ENCODE measurements at places on chromosomes 12 and 14. TPM values are rescaled to one million over a fixed set of nuclear protein-coding genes. Genes with fewer than 3 reads are reported as not detected.

GRCh38 chr12:29023436-29024076, 125.5 kb upstream of the FAR2 start:
- no peak for DNase-seq
- H3K27ac ChIP-seq: no peak overlapping the region
- H3K4me1 ChIP-seq: no peaks in the 10 kb centered on the region
- H3K27me3 ChIP-seq: no peaks in the 10 kb centered on the region

FAM181A gene
- total RNA-seq: not detected

DNA sequence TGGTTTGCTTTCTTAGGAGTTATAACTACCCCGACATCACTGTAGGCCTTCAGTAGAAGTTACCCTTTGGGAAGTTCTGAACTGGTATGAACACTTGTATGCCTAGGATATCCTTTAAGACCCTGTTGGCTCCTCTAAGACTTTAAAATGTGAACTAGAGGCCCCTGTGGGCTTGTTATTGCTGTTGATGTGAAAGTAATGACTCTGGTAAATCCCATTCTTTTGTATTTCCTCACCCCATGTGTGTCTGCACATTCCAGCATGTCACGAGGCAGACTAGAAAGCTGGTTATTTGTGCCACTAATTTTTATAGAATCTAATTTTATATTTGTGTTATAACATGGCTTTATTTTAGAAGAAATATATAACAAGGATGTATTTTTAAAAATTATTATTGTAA, 48.9 kb downstream of the SERPINA10 start:
- peaks cover 15% of the 10 kb centered on the region for H3K27me3 ChIP-seq
- H3K4me1 ChIP-seq: no peaks in the 10 kb centered on the region
- no peaks in the 10 kb centered on the region for H3K36me3 ChIP-seq
- no peak overlapping the region for H3K27ac ChIP-seq
- no peak for DNase-seq
- H3K4me3 ChIP-seq: no peak overlapping the region

GRCh38 chr12:132584429-132584828, 26.0 kb downstream of the LRCOL1 start:
- no peak overlapping the region for H3K27ac ChIP-seq
- no peak overlapping the region for H3K4me3 ChIP-seq
- H3K27me3 ChIP-seq: no peaks in the 10 kb centered on the region
- no peak for DNase-seq

- no peak overlapping the region for H3K27ac ChIP-seq
- H3K27me3 ChIP-seq: no peaks in the 10 kb centered on the region
- H3K4me3 ChIP-seq: no peak overlapping the region
- no peak for DNase-seq
- H3K4me1 ChIP-seq: peaks cover 4% of the 10 kb centered on the region
Observed at GRCh38 chr14:34723867-34724266, 9.5 kb upstream of the CFL2 start.

DNA sequence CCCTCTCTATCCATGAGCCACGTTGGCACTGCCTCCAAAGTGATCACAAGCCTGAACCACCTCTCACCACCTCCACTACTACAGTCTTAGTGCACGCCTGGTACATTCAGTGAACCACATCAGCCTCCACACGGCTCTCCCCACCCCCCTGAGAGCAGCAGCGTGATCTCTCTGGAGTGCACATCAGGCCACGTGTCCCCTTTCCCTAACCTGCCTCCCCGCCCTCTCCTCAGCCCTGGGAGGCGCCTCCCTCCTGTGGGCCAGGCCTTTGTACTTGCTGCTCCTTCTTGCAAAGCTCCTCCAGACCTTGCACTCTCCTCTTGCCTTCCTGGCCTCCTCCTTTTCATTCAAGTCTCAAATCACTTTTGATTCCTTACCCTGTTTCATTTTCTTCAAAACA, 49.8 kb downstream of the SLC6A12 start:
- peaks cover 4% of the 10 kb centered on the region for H3K27me3 ChIP-seq
- no peak overlapping the region for H3K4me3 ChIP-seq
- H3K27ac ChIP-seq: no peak overlapping the region
- DNase-seq: no peak
- H3K4me1 ChIP-seq: no peaks in the 10 kb centered on the region

- no peaks in the 10 kb centered on the region for H3K36me3 ChIP-seq
- H3K4me3 ChIP-seq: no peak overlapping the region
- H3K4me1 ChIP-seq: peaks cover 12% of the 10 kb centered on the region
- H3K27ac ChIP-seq: no peak overlapping the region
Observed at GRCh38 chr14:69605738-69606137, 5.7 kb upstream of the SUSD6 start.

- DNase-seq: no peak
- no peaks in the 10 kb centered on the region for H3K36me3 ChIP-seq
- H3K4me3 ChIP-seq: peak overlapping the region; percentile 15
Observed at GRCh38 chr14:89620436-89620835, 203.4 kb upstream of the FOXN3 start.

DNA sequence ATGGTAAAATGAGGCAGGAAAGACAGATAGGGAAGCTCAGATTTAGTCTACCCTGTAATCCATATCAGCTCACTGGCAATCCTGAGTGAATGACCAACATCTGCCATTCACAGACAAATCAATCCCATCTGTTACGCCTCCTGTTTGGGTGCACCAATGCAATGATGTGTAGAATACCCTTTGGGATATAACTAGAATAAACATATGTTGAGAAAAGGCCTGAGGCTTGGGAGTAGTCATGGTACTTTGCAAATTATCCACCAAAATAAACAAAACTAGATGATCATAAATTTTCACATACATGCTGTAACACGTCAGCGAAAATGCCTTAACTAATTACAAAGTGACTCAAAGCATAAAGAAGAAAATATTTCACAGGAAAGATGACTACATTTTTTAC, 78.8 kb downstream of the KCNC2 start:
- H3K4me3 ChIP-seq: no peak overlapping the region
- no peaks in the 10 kb centered on the region for H3K36me3 ChIP-seq
- no peak overlapping the region for H3K27ac ChIP-seq

ANO4 gene
- total RNA-seq: not detected

IL26 gene
- not detected for total RNA-seq

DNA sequence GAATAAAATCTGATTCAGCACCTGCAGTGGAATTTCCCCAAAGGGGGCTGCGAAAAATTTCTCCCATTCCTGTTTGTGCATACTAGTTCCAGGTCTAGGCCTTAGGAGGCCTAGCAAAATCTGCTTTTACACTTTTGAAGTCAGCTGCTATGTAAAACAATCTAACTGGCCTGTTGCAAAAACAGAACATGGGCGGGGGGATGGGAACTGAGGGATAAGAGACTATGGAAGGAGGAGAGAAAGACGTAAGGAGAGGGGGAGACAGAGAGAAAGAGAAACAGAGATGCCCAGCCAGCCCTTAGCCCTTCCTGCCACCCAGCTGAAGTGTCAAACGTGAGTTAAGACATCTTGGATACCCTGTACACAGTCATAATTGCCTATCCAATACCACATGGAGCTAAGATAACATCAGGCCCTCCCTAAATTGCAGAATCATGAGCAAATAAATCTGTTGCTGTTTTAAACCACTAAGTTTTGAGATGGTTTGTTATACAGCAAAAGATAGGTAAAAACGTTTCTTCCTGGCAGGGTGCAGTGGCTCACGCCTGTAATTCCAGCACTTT, 45.6 kb downstream of the SPTLC2 start:
- no peak overlapping the region for H3K4me3 ChIP-seq
- H3K4me1 ChIP-seq: peaks cover 3% of the 10 kb centered on the region
- no peak for DNase-seq
- no peaks in the 10 kb centered on the region for H3K27me3 ChIP-seq
- H3K27ac ChIP-seq: peak overlapping the region; percentile 7
- H3K36me3 ChIP-seq: peaks cover 67% of the 10 kb centered on the region

GRCh38 chr12:13425766-13426165, 229.2 kb downstream of the EMP1 start:
- H3K27me3 ChIP-seq: no peaks in the 10 kb centered on the region
- no peak overlapping the region for H3K27ac ChIP-seq
- no peak for DNase-seq
- no peaks in the 10 kb centered on the region for H3K36me3 ChIP-seq
- H3K4me1 ChIP-seq: no peaks in the 10 kb centered on the region
- no peak overlapping the region for H3K4me3 ChIP-seq

GRCh38 chr12:28237423-28237822, 47.2 kb downstream of the CCDC91 start:
- H3K27me3 ChIP-seq: no peaks in the 10 kb centered on the region
- DNase-seq: no peak
- H3K4me1 ChIP-seq: peaks cover 12% of the 10 kb centered on the region
- no peak overlapping the region for H3K4me3 ChIP-seq
- H3K36me3 ChIP-seq: peaks cover 6% of the 10 kb centered on the region
- no peak overlapping the region for H3K27ac ChIP-seq

GRCh38 chr14:73339846-73340595, 102.7 kb downstream of the PAPLN start:
- H3K4me3 ChIP-seq: no peak overlapping the region
- no peak for DNase-seq
- H3K36me3 ChIP-seq: peaks cover 19% of the 10 kb centered on the region
- H3K27me3 ChIP-seq: no peaks in the 10 kb centered on the region
- H3K27ac ChIP-seq: no peak overlapping the region
- H3K4me1 ChIP-seq: no peaks in the 10 kb centered on the region

- peaks cover 75% of the 10 kb centered on the region for H3K36me3 ChIP-seq
- H3K27ac ChIP-seq: no peak overlapping the region
- no peaks in the 10 kb centered on the region for H3K27me3 ChIP-seq
- no peak for DNase-seq
- H3K4me1 ChIP-seq: no peaks in the 10 kb centered on the region
Observed at GRCh38 chr12:113268136-113268535, 46.9 kb downstream of the TPCN1 start.

DNA sequence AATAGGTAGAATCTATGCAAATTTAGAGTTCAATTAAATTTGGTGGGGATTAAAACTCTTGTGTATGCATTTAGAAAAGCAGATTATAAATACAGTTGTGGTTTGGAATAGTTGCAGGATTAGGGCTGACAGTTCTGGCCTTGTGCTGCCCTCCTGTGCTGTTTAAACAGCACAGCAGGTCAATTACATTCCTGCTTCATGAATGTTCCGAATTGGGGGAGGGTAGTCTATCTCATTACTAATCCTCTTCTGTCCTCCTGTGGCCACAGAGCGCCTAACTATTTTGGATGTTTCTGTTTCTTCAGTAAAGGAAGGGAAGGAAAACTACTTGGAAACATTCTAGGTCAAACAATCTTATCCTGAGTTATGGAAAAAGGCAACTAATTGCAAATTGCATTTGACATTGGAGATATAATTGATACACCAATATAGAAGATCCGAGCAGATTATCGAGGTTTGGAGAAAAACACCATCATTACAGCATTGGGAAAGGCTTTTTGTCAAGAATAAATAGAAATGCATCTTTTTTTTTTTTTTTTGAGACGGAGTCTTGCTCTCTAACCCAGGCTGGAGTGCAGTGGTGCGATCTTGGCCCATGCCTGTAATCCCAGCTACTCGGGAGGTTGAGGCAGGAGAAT, 8.7 kb upstream of the GPR19 start:
- no peaks in the 10 kb centered on the region for H3K27me3 ChIP-seq
- H3K27ac ChIP-seq: no peak overlapping the region
- no peak for DNase-seq
- no peaks in the 10 kb centered on the region for H3K36me3 ChIP-seq
- H3K4me3 ChIP-seq: no peak overlapping the region

Measured in activated B cell treated with CpG ODN at 0.5 μM for 24 hours (primary cell).